ENCODE measurements at places on chromosomes 16 and 17.

DNA sequence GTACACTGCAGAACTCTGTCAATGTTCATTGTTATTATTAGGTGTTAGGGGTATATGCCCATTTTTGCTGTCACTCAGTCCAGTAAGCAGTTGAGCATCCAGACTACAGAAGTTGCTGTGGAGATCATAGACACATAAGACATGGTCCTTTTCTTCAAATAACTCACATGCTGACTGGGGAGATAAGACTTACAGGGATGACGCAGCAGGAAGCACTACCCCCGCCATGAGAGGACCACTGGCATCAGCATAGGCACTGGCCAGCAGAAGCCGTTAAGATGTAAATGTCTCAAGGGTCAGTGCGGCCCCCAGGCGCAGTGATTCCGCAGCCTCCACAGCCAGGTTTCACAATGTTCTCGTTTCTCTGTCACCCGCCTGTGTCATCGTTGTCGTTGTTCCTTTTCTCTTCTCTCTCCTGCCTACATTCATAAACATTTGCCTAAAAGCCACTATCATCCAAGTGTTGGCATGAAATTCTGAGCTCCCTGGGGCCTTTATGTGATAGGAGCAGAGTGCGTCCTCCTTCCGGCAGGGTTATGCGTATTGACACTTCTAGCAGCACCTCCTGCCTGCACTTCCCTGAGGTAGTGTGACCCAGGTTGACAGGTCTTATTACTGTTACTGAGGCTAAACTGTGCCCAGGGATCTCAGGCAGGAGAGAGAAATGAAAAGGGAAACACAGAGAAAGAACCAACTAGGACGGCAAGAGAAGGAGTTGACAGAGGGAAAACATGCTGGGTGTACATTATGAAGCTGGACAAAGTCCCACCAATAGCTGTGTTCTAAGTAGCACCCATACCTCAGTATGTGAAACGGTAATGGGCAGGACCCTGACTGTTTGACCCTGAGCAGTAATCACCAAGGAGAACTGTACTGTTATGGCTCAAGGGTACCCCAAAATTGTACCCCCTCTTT is 17.9 kb downstream of the TANGO6 start:
- DNase-seq: no peak

DNA sequence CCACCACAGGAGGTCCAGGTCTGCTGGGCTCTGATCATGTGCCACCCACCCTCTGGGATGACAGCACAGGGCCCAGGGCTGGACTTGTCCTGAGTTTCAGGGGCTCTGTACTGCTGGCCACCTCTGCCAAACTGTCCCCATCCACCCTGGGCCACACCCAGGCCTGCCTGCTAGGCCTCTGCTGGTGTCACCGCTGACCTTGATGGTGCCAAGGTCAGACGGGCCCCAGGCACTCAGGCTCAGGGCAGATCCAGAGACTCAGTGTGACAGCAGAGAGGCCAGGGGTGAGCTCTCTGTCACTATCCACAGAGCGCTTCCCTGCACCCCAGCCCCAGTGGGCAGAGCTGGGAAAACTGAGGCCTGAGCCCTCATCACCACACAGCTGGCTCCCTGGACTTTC is 75.6 kb downstream of the RMI2 start:
- no peak for DNase-seq

DNA sequence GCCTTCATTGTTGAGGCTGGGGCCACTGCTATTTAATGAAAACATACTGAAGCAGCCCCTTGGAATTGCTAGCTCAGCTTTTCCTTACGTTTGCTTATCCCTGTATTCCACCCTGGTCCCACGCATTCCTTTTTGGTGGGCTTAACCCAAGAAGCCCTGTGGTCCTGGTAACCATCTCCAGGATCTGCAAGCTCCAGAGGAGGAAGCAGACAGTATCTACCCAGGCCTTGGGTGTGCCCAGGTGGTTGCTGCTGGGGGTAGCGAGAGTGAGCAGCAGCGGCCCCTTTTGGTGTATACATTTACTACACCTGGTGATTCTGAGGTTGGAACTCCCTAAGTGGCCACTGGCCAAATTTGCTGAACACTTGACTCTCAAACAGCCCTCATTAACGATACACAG is 97.7 kb downstream of the CBLN1 start:
- DNase-seq: peak; percentile 48

DNA sequence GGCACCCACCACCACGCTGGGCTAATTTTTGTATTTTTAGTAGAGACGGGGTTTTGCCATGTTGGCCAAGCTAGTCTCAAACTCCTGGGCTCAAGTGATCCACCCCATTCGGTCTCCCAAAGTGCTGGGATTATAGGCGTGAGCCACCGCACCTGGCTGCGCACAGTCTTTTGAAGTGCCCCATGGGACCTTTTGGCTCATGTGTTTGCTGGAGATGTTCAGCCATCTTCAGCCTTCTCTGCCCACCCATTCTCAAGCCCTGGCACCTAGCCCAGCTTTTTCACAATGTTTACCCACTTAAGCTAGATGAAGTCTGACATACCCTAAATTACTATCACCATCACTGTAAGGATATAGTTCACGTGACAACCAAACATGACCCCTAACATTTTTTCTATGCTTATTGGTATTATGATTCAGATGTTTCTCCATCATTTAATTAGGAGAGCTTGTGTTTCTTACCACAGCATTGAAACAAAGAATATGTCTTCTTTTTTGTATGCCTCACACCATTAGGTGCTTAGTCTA is 32.3 kb downstream of the PECAM1 start:
- DNase-seq: no peak

DNA sequence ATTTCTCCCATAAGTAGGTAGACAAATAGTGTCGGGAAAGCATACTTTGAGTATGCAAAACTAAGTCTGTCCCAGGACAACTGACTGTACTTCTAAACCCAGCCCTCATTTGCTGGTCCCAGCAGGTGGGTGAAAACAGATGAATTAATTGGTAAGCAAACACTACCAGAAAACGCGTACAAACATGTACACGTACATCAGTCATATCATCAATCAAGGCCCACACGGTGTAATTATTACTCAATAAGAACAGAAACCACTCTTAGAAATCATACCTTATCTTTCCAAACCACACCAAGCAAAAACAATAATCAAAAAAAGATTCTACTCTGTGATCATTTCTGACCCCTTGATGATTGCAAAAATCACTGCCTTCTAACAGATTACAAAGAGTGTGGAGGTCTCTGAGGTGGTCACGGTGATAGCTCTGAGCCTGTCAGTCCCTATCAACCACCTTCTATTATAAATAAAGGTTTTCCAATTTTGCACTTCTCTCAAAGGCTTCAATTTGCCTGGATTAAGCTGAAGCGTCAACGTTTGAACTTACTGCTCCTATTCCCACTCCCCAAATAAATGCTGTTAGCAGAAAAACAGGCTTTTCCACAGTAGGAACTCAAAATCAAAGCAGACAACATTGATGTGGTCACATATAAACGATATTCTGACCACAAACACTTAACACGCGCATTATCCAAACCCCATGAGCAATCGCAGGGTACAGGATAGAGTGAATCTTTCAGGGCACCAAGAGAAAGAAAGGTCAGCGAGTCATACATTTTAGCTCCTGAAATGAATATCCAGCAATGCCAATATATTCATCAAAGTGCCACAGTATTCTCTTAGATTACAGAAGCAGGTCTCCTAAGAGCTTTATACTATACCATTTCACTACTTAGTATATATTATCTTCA is 211.9 kb downstream of the STX8 start:
- DNase-seq: no peak

- peak; percentile 42 for DNase-seq
These were observed 677 bp downstream of the SNTB2 start for GRCh38 chr16:69187446-69188235.

DNA sequence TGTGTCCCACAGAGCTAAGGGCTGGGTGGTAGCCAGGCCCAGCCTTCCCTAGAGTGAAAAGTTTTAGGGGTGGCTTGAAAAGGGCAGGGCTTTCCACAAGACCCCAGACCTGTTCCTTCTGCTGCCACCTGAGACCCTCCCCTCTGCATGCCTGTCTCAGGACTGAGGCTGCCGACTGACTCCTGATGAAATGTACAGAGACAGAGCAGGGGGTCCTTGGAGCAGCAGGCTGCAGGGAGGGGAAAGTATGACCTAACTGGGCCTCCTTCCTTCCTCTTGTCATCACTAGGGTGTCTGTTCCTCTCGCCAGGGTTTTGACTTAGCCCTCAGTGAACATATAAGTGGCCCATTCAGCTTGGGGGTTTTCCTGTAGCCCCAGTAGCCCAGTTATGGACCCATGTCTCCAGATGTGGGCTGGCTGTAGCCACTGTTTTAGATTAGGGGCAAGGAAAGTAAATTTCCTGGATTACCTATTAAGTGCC is 14.9 kb upstream of the NFATC3 start:
- no peak for DNase-seq

DNA sequence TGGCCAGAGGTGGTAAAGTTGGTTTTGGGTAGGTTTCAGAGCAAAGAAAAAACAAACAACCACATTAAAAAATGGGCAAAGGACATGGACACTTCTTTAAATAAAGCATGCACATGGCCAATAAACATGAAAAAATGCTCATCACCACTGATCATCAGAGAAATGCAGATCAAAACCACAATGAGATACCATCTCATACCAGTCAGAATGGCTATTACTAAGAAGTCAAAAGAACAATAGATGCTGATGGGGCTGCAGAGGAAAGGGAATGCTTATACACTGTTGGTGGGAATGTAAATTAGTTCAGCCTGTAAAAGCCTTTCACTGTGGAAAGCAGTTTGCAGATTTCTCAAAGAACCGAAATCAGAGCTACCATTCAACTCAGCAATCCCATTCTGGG is 598.4 kb upstream of the SOX9 start:
- no peak for DNase-seq

GRCh38 chr17:1511756-1512321 is 4.6 kb downstream of the INPP5K start:
- DNase-seq: no peak

- DNase-seq: no peak
These were observed 2.1 kb downstream of the SYT17 start for GRCh38 chr16:19170043-19170655.

DNA sequence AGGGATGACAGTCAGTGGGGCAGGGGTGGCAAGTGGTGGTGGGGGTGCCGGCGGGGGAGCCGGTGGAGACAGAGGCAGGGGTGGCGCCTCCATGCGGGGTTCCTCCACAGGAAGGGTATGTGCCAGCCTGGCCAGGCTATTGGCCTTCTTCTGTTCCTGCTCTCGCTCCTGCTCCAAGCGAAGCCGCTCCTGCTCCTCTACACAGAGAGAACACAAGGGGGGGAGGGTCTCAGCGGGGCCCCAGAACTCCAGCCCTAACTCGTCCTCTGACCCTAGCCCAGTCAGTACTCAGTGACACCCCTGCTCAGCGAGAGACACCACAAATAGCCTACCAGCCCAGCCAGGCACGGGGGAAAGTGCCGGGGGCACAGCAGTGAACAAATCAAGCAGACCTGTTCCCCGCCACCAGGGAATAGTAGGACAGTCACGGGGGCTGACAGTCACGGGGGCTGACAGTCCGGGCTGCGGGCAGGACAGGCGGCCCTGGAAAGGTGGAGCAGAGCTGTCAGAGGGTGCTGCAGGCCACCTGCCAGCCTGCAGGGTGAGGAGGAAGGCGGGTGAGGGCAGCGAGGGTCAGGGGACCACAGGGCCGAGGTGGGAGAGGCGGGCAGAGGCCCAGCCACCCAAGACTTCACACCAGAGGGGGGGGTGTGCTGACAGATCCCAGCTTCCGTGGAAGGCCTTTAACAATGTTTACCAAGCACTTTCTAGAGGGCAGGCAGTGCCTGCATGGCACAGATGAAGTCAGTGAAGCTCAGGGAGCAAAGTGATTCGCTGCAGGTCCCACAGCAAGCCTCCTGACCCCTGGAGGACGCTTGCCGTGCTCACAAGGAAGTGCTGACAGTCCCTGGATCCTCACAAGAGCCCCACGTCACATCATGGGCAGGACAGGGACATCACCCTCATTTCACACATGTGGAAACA is 5.3 kb downstream of the MNT start:
- DNase-seq: no peak

GRCh38 chr16:87117936-87118335 is 199.3 kb downstream of the C16orf95 start:
- DNase-seq: no peak

DNA sequence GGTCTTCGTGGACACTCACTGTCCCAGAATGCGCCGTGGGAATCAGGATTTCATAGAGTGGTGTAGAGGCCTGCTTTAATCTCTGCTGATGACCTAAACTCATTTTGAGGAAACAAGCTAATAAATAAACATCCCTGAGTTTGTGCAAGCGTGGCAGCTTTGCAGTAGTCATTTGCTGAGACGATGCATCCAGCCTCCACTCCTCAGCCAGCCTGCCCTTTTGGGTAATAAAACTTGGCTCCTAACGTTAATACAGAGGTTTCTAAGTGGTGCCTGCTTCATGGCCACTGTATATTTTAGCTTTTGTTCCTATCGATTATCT is 1.3 kb downstream of the DGKE start:
- no peak for DNase-seq

- DNase-seq: no peak
These were observed 57.8 kb downstream of the FOXK2 start for GRCh38 chr17:82577300-82577699.

DNA sequence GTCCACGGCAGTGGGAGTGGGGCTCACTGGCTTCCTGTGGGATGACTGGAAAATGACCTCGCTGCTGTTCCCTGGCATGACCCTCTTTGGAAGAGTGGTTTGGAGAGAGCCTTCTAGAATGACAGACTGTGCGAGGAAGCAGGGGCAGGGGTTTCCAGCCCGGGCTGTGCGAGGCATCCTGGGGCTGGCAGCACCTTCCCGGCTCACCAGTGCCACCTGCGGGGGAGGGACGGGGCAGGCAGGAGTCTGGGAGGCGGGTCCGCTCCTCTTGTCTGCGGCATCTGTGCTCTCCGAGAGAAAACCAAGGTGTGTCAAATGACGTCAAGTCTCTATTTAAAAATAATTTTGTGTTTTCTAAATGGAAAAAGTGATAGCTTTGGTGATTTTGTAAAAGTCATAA is 7.8 kb upstream of the RNF213 start:
- peak; percentile 55 for DNase-seq

GRCh38 chr16:66003201-66003600 is 363.3 kb upstream of the CDH5 start:
- DNase-seq: no peak

GRCh38 chr17:7848739-7849129 is 6.1 kb upstream of the TMEM88 start:
- DNase-seq: no peak

GRCh38 chr17:12078791-12079190 is 58.1 kb downstream of the MAP2K4 start:
- no peak for DNase-seq

- DNase-seq: no peak
These were observed 3.3 kb downstream of the IGFALS start for GRCh38 chr16:1790261-1790610.
